DMS 273 treated with DMSO at 0.1 percent for 48 hours (cell line): ENCODE measurements at places on chromosomes 5 and 9.

GRCh38 chr9:112838342-112838741 is 52.3 kb downstream of the SLC46A2 start:
- DNase-seq = no peak

DNA sequence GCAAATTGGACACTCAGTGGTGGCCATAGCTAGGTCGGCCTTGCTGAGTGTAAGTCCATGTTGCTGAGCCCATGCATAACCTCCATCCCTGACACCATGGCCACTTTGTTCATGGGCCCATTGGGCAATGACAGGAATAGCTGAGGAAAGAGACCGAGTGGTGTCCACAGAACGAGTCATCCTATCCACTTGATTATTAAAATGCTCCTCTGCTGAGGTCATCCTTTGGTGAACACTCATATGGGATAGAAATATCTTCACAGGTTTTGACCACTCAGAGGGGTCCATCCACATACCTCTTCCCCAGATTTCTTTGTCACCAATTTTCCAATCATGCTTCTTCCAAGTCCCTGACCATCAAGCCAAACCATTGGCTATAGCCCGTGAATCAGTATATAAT is 63.6 kb downstream of the PPIC start:
- no peak for DNase-seq

DNA sequence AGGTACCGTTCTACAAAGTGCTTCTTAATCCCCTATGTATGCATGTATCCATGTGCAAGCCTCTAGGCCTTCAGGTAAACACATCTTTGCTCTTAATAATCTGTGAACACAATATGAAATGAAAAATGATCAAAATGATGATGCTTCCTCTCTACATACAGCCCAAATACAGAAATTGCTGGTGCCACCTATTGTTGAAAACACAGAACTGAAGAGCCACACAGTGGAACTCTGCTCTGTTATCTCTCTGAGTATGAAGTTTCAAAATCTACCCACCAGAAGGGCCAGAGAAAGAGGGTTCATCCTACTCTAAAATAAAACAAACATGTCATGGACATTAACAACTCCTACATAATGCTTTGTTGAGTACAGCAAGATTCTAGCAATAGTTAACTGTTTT is 71.3 kb downstream of the GLIS3 start:
- DNase-seq = no peak

- DNase-seq = no peak
Observed at GRCh38 chr9:92790542-92791527, 26.2 kb upstream of the BICD2 start.

DNA sequence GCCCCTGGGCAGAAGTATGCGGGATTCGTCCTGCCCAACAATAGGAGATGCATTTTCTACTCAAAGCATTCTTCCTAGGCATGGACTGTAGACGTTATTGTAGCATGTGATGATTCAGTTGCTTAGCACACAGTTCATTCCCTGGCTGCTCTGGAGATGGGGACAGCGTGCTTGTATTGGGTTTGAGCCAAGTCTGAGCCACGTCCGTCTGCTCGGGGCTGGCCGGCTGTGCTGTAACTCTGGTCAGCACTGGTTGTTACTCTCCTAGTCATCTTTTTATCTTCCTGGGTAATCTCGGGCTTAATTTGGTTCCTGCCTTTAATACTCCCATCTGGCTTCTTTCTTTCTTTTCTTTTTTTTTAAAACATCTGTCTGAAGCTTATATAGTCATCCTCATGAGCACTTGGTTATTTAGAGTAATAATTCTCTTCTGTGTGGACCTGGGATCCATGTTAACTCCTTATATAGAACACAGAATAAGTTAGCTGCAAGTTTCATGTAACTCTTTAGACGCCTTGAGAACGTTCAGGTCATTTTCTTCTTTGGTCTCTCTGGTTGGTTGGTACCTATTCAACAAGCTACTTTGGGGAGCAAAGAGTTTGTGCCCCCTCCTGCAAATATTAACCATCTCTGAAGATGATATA is 118.8 kb upstream of the RPS23 start:
- peak; percentile 90 for DNase-seq

DNA sequence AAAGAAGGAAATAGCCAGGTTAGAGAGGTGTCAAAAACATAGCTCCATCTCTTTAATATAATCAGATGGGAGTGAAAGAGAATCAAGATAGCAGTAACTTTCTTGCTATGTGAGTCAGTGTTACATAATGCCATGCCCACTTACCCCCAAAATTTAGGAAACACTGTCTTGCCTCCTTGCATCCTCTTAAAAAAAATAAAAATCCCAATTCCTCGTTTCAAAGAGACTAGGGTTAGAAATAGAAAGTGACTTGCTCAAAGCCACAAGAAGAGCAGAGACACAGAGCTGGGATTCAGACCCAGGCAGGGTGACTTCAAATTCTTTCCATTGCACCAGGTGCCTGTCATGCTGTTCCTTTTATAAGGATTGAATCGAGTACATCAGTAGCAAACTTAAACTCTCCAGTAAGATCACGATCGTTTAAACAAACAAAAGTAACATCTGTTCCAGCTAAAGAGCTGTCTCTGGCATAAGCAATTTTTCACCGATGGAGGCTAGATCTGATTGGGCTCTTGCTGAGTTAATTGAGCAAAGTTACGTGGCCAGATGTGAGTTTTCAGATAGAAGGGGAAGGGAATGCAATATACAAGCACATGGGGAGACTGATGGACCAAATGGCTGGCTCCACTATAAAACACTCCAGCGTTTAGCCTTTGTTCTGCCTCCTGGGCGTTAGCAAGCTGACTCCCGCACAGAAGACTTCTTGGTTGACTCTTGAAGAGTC is 176.9 kb downstream of the PALM2AKAP2 start:
- DNase-seq = peak; percentile 92

DNA sequence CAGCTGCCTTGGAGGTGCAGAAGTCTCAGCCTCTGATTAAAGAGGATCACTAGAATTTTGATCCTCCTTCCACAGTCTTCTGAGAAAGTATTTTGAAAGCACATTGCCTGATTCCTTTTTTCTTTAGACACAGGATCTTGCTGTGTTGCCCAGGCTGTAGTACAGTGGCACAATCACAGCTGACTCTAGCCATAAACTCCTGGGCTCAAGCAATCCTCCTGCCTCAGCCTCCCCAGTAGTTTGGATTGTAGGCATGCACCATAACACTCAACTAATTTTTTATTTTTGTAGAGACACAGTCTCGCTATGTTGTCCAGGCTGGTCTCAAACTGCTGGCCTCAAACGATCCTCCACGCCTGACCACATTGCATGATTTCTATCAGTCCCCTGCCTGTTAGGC is 74.5 kb downstream of the FAM78A start:
- DNase-seq = no peak

DNA sequence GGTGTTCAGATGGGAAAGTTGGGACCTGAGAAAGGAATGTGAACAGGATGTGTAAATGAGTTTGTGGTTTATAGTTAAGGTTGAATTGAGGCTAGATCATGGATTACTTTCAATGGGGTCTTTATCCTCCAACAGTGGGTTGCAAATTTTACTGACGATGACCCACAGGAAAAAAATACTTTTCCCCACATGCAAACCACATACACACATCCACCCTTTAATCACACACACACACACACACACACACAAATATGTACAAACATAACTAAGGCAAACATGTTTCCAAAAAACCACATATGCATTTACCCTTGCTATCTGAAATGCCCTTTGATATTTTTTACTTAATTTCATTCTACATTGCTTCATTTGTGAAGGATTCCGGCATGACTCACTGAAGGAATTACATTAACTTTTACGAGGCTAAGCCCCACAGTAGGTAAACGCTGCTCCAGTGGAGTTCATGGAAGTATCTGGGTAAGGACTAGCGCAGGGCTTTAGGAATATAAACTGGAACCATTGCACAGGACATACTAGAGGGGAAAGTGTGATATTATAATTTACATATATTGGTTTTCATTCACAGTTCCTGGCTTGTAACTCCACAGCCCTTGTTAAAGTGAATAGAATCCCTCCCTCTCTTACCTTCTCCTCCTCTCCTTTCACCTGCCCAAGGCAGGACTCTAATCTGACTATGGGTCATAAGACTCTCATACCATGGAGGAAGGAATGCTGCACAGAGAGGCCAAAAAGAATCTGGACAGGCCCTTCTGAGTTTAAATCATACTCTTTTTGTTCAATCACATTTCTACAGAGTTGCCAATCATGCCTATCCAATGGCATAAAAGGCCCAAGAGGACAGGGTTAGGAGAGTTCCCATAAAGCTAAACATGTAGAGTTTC is 8.5 kb upstream of the SPEF2 start:
- no peak for DNase-seq

DNA sequence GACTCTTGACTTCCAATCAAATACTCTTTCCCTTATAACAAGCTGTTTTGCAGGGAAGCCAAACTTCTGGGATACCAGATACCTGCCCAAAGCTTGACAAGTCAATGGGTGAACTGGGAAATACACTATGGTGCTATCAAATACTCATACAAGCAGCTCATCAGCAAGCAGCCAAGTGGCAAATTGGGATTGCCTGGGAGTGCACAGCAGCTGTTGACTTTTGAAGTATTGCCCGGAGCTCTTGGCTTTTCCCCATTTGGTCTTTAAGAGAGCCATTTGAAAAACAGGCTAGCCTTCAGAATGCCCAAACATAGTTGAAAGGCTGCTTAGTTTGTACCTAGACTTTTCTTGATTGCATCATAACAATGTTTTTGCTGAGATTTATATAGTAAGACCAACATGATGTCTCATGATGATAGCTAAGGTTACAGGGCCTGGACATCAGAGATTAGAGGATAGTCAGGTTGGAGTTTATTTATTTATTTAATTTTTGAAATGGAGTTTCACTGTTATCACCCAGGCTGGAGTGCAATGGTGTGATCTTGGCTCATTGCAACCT is 210.1 kb upstream of the ZNF608 start:
- DNase-seq = peak; percentile 23

DNA sequence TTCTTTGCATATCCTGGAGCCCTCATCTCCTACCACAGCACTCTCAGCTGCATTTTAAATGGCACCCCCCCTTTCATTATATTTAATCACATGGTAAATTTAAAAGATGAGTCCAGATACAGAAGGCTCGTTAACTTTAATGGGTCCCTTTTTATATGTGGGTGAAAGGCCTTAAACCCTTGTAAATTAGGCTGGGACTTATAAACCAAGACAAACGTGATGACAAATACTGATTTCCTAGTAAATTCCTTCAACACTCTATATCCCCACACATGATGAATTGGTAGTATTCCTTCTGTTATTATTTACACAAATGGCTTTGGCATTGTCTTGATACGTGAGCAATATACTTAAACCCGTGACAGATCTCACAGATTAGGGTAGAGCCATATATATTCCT is 210.6 kb downstream of the CAAP1 start:
- no peak for DNase-seq

GRCh38 chr9:137590123-137590468 is 216 bp downstream of the ZMYND19 start:
- DNase-seq = no peak

DNA sequence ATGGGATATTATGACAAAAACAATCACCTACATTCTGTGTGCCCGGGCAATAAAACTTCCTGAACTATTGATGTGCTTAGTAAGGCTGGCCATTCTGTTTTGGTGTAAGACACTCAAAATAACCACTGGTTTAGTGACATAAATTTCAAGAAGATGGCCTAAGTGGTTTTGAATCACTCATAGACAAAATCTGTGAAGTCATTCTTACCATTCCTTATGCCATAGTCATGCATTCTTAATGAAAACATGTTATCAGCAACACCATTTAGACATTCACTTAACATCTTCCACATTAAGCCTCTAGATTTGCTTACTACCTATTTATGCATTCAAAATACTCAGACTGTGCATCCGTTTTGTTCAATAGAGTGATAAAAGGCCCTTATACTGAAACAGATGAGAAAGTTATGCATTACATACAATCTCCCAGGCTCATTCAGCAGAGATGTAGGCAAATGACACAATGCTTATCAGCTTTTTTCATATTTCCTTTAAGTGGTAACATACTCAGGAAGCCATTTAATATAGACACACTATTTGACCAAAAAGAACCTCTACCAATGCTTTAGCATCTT is 848.8 kb upstream of the DMAC1 start:
- no peak for DNase-seq

DNA sequence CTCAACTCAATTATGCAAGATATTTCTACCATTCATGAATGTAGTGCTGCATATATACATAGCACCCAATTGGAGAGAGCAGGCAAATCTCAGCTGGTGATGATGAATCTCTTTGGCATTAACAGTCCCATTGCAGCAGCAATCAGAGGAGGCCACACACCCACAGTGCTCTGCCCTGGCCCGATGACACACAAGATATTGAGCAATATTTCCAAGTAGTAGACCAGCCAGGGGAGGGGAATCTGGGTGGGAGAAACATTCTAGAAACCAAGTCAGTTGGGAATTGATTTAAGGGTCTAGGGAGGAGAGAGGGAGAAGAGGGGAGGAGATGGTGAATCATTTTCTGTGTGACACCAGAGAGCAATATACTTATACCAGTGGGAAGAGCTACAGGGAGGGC is 14.9 kb upstream of the C5orf63 start:
- DNase-seq = no peak

DNA sequence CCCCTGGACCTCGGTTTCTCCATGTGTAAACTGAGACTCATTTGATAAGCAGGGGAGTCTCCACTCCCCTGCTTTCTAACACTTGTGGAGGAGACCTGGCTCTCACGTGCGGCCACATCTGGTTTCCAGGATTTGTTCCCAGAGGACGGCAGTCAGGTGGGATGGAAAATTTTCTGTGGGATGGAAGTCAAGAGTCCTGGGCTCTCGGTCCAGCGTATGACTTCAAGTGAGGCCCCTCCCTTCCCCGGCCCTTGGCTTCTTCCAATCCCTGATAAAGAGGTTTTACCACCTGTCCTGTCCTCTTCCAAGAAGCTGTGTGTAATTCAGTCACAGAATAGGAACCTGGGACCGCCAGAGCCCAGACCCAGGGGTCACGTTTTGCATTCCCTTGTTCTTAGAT is 35.0 kb downstream of the TMOD1 start:
- DNase-seq = no peak

DNA sequence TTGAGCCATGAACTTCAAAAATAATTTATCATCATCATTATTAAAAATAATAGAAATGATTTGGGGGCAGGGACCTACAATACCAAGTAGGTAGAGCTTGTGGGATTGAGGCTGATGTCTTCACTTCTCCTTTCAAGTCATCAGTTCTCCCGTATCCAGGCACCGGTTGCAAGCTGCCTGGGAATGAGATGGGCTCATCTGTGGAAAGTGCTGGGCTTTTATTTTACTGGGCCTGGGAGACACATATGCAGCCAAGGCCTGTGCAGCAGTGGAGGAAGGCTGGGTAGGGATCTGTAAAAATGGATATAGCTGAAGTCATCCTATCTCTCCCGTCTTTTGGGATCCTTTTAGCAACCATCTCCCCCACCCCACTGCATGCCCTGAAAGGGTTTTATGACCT is 284.1 kb upstream of the CLINT1 start:
- no peak for DNase-seq

- no peak for DNase-seq
Observed at GRCh38 chr9:27535701-27536118, 6.1 kb upstream of the MOB3B start.

GRCh38 chr5:52502460-52502999 is 285.2 kb upstream of the ITGA1 start:
- DNase-seq = no peak
